Kidney glomerular epithelial cell (primary cell): ENCODE measurements at places on chromosomes 12 and 14.

DNA sequence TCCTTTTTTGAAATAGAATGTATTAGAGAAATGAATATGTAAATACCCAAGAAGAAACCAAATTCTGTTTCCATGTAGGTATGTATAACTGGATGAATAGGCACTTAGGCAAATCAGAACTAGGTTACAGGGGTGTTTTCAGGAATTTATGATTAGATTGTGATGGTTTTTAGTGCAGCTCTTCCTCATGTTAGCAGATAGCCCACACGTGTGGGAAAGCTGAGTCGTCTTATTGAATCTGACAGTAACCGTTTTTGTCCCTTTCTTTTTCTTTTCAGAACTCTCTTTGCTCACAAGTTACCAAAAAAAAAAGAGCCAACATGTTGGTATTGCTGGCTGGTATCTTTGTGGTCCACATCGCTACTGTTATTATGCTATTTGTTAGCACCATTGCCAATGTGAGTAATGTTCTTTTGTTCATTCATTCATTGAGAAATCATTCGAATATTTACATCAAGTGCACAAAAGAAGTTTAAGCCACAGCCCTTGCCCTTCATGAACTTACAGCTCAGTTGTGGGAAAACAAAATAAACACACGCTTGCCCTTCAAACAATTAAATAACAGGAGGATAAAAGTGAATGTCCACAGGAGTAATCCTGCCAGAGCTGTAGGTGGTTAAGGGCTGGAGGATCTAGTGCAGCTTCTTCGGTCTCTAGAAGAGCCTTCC lies 14.8 kb downstream of the EMP1 start:
- no peak for DNase-seq

DNA sequence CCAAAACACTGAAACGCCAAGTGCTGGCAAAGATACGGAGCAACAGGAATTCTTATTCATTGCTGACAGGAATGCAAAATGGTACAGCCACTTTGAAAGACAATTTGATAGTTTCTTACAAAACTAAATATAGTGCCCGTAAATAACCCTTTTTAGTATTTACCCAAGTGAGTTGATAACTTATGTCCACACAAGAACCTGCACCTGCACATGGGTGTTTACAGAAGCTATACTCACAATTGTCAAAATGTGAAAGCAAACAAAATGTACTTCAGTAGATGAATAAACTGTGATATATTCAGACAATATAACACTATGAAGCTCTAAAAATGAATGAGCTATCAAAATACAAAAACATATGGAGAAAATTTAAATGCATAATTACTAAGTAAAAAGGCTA lies 86.6 kb downstream of the ATXN7L3B start:
- no peak for DNase-seq

DNA sequence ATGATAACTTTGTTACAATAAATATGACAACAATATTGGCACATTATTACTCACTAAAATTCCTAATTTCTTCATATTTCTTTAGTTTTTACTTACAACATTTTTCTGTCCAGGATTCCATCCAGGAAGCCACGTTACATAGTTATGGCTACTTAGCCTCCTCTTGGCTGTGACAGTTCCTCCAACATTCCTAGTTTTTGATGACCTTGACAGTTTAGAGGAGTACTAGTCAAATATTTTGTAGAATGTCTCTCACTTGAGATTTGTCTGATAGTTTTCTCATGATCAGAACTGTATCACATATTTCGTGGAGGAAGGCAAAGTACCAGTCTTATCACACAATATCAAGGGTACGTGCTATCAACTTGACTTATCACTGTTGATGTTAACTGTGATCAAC lies 29.8 kb upstream of the LIN7A start:
- DNase-seq = no peak

- no peak for DNase-seq
These were observed 8.2 kb upstream of the SMUG1 start for GRCh38 chr12:54197010-54197409.

- DNase-seq = no peak
These were observed 19.2 kb upstream of the COX16 start for GRCh38 chr14:70378696-70379095.
